ENCODE measurements at places on chromosomes 16 and 17.
A peak's percentile ranks its signal among the peaks of the same experiment; 100 is the strongest.

DNA sequence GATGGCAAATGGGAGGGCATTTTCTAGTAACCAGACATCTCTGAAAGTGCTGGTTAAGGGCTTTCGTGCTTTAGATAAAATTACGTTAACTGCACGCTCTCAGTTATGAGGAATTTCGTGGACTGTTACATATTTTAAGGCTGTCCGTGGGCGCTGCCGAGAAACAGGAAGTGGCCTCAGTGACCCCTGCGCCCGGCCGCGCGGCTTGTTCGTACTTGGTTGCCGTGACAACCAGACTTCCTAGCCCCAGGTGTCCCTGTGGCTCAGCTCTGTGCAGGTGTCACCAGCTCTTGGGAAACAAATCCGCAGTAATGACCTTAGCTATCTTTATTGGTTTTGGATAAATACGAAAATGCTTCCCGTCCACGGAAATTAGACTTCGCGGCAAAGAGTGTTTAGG lies 52.7 kb downstream of the LMF1 start:
- DNase-seq = no peak

DNA sequence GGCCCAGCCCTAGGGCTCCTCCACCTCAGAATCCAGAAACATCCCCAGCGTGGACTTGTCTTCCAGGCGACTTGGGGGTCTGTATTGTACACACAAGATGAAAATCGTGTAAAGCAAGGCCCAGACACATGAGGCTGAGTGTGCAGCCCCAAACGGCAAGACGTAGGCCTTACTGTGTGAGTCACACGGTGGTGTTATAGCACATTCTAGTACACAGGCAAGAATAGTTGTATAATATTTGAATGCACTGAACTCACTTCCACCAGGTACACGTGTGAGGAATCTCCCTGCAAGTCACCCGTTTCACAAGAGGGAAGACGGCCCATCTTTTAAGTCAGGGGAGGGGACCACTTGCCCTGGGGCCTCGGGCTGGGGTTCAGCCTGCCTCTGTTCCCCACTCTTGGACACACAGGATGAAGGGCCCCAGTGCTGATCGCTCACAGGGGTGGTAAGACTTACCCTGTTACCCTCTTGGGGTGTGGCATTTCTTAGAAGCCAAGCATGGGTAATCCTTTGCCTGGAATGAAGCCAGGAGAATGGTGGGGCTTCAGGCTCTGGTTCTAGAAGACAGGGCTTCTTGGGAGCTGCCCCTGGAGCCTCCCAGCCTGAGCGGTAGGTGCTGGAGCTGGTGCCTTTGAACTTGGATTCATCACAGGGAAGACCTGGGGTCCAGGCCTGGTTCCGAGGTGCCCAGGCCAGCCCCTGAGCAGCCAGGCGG lies 71.3 kb downstream of the SREBF1 start:
- DNase-seq = no peak

DNA sequence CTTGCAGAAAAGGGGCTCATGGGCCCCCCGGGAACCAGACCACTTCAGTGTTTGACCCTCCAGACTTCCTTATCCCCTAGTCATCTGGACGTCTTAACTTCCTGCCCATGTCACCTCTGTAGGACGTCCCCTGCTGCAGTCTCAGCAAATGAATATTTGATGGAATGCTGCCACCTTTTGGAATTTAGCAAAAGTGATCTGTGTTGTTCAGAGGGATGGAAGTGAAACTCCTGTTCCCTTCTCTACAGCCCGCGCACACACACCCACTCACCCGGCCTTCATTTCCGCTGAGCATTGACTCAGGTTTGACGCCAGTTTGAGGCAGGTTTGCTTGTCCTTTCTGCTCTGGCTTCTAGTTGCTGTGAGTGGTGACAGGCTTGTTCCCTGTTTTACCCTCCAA lies 507.2 kb upstream of the EEF2KMT start:
- peak; percentile 38 for DNase-seq

- no peak for DNase-seq
Observed at GRCh38 chr16:30358990-30359870, 4.1 kb upstream of the CD2BP2 start.

DNA sequence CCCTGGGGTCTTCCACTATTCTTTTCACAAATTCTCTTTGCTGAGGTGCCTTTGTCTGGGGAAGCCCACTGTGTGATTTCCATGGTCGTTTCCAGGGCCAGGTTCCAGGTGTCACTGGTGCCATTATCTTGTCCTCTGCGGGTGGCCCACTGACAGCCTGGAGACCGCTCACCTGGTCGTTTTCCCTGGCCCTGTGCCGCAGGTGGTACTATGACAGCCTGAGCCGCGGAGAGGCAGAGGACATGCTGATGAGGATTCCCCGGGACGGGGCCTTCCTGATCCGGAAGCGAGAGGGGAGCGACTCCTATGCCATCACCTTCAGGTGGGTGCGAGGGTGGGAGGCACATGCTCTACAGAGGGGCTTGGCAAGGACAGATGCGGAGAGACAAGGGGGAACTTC lies 98.9 kb downstream of the SDR42E1 start:
- no peak for DNase-seq

- DNase-seq = no peak
Observed at GRCh38 chr17:71976011-71976649, 144.7 kb upstream of the SOX9 start.

GRCh38 chr17:81037798-81038733 lies 3.1 kb downstream of the BAIAP2 start:
- no peak for DNase-seq

- DNase-seq = no peak
Observed at GRCh38 chr17:67753026-67753425, 35.3 kb downstream of the NOL11 start.

- no peak for DNase-seq
Observed at GRCh38 chr16:57426356-57426755, 20.8 kb downstream of the CIAPIN1 start.

GRCh38 chr17:34820922-34821321 lies 140.3 kb downstream of the CCT6B start:
- DNase-seq = no peak

DNA sequence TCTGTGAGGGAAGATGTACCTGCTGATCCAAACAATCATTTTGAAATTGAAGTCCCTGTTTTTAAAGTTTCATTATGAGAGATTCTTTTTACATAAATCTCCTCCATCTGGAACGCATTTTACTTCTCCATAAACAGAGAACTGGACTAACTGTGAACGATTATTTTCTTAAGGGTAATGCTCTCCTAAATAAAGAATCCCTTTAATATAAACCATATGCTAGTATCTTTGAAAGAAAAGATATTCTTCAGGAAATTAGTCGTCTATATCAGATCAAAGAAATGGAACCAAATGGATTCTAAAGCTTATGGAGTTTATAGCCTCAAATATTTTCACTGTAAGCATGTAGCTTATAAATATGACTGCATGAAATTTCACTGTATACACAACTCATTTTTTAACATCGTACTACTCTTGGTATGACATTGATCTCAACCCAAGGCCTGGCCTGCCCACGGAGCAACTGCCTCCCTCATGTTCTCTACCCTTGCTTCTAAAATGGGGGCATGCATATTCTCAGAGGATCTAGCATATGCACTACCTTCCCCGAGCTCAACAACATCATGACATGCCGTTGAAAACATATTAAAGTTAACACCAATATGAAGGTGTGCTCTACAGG lies 66.4 kb downstream of the MYH10 start:
- no peak for DNase-seq

DNA sequence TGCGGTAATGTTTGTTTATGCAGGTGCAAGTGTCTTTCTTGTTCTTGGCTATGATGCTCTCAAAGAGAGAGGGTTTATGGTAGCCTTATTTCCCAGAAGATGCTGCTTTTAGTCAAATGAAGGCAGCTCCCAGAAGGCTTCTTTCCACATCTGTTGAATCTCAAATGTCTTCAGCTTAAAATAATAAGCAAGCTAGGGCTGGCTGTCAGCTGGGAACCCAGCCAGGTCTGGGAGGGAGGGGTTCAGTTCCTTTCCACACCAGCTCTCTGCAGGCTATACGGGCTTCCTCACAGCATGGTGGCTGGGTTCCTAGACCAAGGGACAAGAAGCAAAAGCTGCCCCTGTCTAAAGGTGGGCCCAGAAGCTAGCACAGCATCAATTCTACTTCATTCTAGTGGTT lies 47.4 kb upstream of the ATF7IP2 start:
- DNase-seq = no peak

DNA sequence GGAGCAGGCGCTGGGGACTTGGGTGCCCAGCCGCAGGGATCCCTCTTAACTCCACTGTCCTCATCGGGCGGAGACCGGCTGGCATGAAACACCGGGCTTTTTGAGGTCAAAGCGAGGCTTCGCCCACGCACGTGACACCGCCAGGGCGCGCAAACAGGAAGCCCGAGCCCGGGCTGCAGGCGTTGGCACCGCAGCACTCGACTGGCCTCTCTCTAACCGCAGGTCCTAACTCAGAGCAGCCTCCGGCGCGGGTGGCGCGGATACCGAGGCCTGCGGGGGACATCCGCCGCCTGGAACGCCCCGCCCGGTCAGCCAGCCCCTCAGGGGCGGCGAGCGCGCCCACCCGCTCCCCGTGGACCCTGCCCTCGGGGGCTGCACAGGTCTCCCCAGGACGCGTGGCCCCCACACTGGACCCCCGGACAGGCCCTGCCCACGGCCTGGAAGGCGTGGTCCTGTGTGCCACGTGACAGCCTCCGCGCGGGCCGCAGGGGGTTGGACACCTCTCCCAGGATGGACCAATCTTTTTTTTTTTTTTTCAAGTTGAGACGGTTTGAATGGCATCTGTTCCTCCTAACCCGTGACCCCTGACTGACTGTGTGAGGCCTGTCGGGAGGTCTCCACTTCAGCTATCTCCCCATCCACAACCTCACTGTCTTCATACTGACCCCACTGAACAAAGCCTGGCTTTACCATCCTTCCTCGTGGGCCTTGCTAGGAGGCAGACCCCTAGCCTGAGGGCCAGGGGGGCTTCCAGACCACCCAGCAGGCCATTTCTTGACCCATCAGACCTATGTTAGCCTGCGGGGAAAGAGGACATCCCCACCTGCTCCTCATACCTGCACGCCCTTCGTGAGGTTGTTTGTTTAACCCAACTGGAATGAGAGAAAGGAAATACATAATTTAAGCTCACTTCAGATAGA lies 8.4 kb upstream of the SLC47A2 start:
- DNase-seq = no peak

DNA sequence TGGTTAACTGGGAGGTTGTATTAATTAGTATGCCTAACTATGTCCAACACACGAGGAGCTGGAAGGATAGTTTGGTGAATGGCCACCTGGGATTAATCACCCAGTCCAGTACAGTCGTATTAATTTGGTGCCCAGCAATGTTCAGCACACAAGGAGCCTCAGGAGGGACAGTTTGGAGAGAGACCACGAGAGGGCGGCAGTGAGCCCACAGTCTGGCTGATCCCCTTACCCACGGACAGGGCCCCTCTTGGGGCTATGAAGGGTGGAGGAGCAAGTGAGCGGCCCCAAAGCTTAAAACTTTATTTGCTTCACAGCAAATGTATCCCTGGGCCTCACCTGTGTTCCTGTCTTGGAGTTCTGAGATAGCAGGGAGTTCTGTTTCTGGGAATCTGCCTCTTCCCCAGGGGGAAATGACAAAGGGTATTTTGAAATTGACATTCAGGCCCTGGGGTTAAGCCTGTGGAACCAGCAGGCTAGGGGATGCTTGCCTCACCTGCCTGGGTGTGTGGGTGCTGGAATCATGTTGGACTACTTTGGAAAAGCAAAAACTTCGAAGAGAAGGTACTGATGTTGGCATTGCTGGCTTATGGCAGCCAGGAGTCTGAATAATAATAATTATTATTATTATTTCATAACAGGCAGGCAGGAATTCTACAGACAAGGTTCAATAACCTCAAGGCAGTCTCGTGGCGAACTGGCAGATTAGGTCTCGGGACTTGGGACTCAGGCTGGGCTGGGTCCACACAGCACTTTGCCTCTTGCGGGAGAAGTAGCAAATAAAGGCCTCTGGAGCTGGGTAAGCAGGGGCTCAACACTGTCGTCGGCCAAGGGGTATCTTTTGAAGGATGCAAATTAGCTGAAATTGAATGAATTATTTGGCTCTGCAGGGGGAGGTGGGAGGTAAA lies 227.6 kb upstream of the ASIC2 start:
- peak; percentile 14 for DNase-seq

DNA sequence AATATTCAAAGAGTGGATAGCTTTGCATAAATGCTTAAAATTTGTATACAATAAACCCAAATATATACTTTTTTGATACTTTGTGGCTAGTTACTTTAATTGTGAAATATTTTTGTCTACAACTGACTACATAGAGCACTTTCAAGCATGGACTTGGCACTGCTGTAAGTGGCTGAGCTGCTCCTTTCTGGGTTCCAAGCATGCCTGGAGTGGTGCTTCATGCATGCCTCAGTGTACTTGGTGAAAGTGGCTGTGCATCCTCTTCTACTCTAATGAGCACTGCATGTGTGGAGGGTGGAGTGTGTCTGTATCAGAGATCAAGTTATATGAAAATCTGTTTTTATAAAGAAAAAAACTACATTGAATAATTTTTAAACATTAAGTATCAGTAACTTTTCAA lies 94.1 kb downstream of the OMG start:
- no peak for DNase-seq

DNA sequence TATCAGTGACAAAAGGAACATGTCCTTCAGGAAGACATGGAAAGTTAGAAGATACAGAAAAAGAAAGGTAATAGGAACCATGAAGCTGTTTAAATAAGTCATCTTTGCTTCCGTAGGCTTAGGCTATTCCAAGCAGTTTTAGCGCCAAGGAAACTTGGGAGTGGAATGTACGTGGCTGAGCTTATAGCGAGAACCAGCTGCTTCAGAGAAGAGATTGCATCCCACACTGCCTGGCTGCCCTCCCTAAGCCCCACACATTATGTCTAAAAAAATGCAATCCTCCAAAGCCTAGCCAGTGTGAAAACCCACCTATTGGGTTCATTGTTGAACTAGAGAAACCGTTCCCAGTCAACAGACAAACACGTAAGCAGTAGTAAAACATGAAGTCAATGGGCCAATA lies 149.9 kb downstream of the SLC39A11 start:
- DNase-seq = no peak

DNA sequence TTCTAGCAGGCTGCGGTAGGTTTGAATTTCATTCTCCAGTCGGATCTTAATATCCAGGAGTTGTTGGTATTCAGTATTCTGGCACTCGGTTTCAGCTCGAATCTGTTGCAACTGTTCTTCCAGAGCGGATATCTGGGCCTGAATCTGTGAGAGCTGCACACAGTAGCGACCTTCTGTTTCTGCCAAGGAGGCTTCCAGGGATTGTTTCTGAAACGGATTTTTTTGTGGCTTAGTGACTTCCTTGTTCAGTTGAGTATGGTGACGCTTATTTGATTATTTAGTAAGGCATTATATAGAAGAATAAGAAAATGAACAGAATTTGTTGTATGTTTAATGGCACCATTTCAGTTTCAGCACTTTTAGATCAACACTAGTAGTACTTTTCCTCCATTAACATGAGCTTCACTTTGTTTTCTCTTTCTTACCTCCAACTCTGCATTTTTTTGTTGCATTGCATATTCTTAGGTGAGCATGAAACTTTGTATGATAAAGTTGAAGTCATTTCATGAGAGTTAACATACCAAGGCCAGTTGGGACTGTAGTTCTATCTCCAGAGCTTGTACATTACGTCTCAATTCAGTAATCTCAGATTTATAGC lies 2.8 kb downstream of the KRT10 start:
- DNase-seq = no peak

Data from NCI-H2029 treated with DMSO at 0.1 percent for 48 hours (cell line).